ENCODE measurements at places on chromosomes 6 and 20.

- DNase-seq, result no peak
These were observed 899.3 kb upstream of the MAP3K7 start for GRCh38 chr6:91486200-91486599.

GRCh38 chr20:37636977-37637376, 56.9 kb upstream of the CTNNBL1 start:
- no peak for DNase-seq

- no peak for DNase-seq
These were observed 26.2 kb downstream of the ZKSCAN8 start for GRCh38 chr6:28167926-28168325.

GRCh38 chr20:33234050-33234449, 1.7 kb upstream of the BPIFA1 start:
- DNase-seq, result no peak

GRCh38 chr6:79718509-79719247, 87.5 kb downstream of the SH3BGRL2 start:
- DNase-seq, result no peak

DNA sequence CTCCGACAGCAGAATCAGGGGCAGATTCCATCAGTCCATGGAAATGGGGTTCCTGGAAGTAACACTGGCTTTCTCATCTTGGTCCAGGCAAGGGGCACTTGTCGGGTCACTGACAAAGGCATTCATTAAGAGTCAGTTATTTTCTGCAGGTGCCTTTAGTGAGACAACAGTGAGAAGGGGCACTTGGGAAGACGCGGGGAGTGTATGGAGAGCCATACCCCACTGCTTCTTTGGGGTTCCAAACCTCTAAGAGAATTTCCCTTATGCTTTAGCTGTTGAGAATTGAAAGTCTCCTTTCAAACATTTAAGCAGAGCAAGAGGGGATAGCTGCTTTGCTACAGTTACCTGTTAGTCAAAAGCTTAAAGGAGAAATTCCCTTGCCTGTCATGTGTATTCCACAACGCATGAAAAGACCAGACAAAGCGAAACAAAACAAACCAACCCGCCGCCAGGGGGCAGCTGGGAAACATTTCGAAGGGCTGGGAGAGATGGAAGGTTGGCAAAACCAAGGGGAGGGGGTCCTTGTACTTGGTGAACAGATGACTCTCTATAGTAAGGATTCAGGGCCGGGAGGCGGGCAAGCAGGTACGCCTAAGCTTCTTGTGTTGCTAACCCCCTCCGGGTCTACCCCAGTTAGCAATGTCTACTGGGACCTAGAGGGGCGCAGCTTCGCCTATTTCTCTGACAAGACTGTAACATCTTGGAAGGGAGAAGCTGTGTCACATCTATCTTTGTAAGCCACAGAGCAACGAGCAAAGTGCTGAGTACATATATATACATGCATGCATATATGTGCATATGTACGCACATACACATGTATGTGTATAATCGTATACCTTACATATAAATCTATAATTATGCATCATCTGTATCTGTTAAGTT, 474.9 kb upstream of the AGPAT4 start:
- no peak for DNase-seq

DNA sequence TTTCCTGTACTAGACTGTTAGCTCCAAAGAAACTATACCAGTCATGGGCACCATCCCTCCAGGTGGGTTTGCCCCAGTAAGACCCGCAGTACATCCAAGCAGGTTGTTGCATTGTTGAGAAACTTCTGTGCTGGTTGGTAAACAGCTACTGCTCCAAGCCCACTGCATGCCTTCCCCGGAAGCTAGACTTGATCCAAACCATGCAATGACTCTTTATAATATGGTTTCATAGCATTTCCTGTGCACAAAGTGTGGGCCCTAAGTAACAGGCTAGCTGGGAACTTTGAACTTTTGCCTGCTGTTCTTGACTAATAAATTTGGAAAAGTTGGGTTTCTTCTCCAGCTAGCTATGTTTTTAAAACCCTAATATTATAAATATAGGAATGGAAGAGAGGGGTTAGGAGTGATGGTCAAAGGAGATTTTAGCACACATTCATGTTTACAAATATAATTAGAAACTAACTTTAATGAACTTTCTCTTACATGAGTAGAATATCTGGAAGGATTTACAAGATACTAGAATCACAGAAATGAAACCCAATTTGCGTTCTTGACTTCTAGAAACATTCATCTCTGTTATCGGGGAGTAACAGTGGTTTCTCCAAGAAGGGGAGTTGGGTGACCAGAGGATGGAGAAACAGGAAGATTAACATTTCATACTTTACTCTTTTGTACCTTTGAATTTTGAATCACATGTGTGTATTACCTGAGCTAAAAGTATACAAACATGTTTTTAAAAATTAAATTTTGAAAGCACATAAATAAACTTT, 51.7 kb downstream of the GFOD1 start:
- DNase-seq, result no peak

DNA sequence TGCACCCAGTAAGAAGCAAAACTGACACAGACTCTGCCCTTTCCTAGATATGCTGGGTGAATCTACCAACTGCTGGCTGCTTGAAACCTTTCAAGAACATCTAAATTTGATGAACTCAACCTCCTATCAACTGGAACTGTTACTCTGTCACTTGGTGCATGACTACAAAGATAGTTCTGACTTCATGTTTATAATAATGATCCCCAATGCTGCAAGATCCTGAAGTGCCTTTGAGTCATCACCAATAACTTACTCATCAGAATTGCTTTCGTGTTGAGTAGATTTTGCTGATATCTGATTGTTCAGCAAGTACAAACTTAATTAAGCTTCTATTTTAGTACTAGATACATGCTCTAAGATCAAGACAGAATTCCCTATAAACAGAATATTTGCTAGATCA, 100.2 kb upstream of the ARMC2 start:
- no peak for DNase-seq

GRCh38 chr20:41509316-41510200, 108.6 kb downstream of the CHD6 start:
- no peak for DNase-seq

- no peak for DNase-seq
These were observed 75.3 kb downstream of the AIG1 start for GRCh38 chr6:143135797-143136561.

GRCh38 chr20:3306068-3306467, 67.1 kb upstream of the SLC4A11 start:
- no peak for DNase-seq

DNA sequence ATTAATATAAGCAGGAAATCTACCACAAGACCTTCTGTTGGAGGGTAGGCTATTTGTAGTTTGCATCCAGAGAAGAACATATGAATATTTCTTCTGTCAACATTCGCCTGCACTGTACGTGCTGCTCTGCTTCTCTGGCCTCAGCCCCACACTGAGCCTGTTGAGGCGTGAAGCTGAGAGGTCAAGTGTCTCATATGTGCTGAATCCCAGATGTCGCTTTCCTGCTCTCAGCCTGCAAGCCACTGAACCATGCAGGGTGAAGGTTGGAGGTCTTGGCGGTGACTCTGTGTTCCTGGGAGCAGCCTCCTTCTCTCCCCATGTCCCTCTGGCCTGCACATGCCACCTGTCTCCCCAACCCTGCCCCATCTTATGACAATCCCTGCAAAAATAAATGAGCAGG, 83.6 kb downstream of the TMEM170B start:
- no peak for DNase-seq

GRCh38 chr6:100613656-100614055, 148.9 kb upstream of the SIM1 start:
- no peak for DNase-seq

- no peak for DNase-seq
These were observed 254.4 kb upstream of the IMPG1 start for GRCh38 chr6:76326871-76327270.

- DNase-seq, result no peak
These were observed 1648.8 kb downstream of the GRIK2 start for GRCh38 chr6:103042336-103042735.

DNA sequence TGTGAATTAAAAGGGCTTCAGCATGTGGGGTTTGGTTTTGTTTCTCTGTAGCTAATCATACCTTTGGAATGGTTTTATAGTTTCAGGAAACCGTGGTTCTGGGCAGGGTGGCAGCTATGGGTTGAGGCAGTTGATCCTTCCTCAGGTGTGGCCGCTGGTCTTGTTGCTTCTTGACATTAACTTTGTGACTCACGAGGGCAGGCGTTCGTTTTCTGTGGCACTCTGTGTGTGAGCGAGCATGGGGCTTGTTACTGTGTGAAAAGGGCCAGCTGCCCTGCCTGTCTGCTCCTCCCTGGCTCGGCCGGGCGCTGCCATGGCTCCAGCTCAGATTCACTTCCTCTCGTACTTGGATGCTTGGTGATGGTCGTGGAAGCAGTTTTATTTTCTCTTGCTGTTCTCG, 16.2 kb downstream of the DNAJC5 start:
- DNase-seq, result no peak

DNA sequence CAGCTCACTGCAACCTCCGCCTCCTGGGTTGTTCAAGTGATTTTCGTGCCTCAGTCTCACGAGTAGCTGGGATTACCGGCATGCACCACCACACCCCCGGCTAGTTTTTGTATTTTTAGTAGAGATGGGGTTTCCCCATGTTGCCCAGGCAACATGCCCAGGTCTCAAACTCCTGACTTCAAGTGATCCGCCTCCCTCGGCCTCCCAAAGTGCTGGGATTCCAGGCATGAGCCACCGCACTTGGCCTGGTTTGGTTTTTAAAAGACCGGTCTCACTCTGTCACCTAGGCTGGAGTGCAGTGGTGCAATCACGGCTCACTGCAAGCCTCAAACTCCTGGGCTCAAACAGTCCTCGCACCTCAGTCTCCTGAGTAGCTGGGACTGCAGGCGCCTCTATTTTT, 40.1 kb downstream of the VSTM2L start:
- no peak for DNase-seq

- DNase-seq, result no peak
These were observed 68.5 kb downstream of the THEMIS start for GRCh38 chr6:127832381-127832780.

DNA sequence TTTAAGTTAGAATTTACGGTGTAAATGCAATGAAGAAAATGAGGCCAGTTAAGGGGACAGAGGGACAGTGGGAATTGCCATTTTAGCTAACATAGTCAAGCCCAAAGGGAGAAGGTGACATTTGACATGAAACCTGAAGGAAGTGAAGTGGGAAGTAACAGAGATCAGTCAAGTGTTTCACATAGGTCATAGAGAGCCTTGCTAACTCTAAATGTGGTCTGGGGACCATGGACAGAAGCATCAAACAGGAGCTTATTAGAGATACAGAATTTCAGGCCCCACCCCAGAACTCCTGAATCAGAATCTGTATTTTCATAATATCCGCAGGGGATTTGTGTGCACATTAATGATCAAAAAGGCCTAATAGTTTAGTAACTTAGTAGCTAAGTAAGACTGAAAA, 393.7 kb downstream of the FRK start:
- DNase-seq, result no peak
